ENCODE measurements at places on chromosomes 16 and 17.

DNA sequence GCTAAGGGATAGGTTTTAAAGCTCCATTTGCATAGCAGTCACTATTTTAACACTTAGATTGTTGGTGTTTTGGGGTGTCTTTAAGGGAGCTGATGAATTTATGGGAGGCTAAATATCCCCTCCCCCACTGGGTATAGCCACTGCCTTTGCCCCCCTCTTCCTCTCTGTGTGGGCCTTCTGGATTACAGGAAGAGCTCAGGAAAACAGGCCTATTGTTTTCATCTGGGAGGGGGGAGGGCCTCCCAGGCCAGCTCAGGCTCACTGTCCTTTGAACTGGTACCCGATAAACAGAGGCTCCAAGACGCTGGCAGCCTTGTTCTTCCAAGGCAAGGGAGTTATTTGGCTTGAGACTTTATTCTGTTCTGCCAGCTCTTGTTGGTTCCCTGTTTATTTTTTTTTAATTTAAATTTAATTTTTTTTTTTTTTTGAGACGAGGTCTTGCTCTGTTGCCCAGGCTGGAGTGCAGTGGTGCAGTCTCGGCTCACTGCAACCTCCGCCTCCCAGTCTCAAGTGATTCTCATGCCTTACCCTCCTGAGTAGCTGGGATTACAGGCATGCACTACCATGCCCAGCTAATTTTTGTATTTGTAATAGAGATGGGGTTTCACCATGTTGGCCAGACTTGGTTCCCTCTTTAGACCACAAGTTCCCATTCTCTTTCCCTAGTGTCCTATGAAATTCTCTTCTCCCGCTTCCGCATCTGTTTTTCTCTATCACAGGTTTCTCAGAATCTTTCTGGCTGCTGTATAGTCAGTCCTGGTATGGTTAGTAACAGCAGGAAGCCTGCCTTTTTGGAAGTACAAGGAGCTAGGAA is 25.1 kb downstream of the MINK1 start:
- DNase-seq = no peak

DNA sequence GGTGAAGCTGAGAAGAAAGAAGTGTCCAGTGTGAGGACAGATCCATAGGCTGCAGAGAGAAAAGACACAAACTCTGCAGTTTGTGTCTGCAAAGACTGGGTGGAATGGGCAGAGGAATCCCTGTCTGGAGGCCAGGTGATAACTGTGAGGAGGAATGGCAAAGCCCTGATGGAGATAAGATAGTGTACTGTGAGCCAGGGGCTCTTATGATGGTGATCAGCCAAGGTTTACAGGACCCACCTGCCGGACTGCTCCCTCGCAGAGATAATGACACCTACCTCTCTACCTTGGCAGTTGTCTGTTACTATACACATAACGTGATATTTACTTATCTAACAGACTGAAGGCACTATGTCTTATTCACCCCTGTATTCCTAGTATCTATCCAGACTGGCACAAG is 92.6 kb upstream of the ASIC2 start:
- no peak for DNase-seq

GRCh38 chr16:27083861-27084261 is 17.1 kb downstream of the C16orf82 start:
- no peak for DNase-seq

DNA sequence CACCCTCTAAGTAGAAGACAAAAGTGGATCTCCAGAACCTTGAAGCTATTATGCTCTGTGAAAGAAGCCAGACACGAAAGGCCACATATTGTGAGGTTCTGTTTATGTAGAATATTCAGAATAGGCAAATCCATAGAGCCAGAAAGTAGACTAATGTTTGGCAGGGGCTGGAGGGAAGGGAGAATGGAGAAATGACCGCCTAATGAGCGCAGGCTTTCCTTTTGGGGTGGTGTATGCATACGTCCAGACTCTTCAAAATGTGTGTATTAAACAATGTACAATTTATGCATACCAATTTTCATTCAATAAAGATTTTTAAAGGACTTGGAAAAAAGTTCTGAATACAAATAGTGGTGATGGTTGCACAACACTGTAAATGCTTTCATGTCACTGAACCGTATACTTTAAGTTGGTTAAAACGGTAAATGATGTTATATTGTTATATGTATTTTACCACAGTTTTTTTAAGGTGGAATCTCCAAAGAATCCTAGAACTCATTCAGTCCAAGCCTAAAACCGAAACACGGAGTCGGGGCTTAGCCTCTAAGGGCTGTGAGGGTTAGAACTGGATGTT is 397.4 kb downstream of the SOX9 start:
- no peak for DNase-seq

DNA sequence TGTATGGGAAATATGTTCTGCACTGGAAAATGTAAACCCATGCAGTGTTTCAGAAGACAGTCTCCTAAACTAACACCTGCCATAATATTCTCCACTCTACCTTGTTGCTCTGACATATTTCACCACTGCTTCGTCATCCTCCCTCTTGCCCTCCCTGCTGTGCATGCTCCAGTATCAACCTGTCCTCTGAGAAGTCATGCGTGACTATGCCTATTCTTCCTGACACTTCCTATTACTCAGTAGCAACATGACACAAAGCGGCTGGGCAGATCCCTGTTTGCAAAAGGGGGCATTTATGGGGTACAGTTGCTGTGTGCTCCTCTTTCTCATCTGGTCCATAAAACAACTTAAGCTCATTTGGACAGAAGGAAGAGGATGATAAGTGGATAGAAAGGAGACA is 805.6 kb upstream of the EEF2KMT start:
- DNase-seq = no peak

- DNase-seq = no peak
Measured at GRCh38 chr17:9402590-9403199, 172.9 kb downstream of the STX8 start.

- DNase-seq = no peak
Measured at GRCh38 chr16:84531671-84532111, 27.2 kb upstream of the MEAK7 start.

GRCh38 chr16:50692999-50693781 is at the start of gene NOD2:
TSS of gene NOD2 (plus strand) at chr16:50693606. CDS start at chr16:50699496, 5,890 bp downstream.
- no peak for DNase-seq

- DNase-seq = no peak
Measured at GRCh38 chr16:87627542-87628245, 25.4 kb downstream of the JPH3 start.

GRCh38 chr17:4558347-4558971 is 1.9 kb downstream of the GGT6 start:
- DNase-seq = no peak

- DNase-seq = no peak
Measured at GRCh38 chr16:21235199-21235585, 1.7 kb downstream of the ANKS4B start.

DNA sequence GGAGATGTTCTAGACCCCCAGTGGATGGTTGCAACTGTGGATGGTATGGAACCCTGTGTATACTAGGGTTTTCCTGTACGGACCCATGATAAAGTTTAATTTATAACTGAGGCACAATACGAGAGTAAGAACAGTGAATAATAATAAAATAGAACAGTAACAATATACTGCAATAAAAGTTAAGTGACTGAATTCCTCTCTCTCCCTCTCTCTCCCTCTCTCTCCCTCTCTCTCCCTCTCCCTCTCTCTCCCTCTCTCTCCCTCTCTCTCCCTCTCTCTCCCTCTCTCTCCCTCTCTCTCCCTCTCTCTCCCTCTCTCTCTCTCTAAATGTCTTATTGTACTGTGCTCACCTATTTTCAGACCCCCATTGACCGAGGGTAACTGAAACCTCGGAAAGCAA is 291.0 kb downstream of the IRF8 start:
- DNase-seq = no peak

DNA sequence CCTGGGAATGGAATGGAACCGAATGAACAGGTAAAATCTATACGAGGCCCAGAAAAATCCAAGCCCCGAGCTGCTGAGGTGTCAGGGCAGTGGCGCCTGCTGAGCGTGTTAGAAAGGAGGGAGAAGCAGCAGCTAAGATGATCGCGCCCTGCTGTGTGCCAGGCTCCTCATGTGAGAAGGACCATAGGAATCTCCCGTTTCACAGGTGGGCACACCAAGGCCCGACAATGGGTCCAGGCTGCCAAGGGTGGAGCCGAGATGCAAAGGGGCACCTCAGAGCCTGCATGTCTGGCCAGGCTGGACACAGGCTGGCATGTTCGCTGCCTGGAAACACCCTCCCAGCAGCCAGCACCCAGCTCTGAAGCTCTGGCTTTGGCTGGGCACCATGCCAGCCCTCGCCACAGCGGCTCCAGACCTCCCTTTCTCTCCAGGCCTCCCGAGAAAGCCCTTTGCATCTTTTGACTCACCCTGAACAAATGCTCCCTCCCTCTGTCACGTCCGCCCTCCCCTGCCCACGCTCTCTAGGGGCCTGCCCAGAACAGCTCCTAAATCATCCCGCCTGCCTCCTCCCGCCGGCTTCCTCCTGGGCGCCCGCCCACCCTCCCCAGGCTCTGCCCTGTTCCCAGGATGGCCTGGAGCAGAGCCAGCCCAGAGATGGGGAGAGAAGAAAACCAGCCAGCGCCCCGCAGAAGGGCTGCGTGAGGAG is 217.8 kb upstream of the GSE1 start:
- peak; percentile 85 for DNase-seq

- DNase-seq = no peak
Measured at GRCh38 chr16:74769586-74770190, 4.9 kb downstream of the FA2H start.

DNA sequence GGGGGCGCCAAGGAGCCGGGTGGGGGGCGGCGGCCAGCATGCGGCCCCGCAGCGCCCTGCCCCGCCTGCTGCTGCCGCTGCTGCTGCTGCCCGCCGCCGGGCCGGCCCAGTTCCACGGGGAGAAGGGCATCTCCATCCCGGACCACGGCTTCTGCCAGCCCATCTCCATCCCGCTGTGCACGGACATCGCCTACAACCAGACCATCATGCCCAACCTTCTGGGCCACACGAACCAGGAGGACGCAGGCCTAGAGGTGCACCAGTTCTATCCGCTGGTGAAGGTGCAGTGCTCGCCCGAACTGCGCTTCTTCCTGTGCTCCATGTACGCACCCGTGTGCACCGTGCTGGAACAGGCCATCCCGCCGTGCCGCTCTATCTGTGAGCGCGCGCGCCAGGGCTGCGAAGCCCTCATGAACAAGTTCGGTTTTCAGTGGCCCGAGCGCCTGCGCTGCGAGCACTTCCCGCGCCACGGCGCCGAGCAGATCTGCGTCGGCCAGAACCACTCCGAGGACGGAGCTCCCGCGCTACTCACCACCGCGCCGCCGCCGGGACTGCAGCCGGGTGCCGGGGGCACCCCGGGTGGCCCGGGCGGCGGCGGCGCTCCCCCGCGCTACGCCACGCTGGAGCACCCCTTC is 484 bp downstream of the FZD2 start:
- DNase-seq = no peak

DNA sequence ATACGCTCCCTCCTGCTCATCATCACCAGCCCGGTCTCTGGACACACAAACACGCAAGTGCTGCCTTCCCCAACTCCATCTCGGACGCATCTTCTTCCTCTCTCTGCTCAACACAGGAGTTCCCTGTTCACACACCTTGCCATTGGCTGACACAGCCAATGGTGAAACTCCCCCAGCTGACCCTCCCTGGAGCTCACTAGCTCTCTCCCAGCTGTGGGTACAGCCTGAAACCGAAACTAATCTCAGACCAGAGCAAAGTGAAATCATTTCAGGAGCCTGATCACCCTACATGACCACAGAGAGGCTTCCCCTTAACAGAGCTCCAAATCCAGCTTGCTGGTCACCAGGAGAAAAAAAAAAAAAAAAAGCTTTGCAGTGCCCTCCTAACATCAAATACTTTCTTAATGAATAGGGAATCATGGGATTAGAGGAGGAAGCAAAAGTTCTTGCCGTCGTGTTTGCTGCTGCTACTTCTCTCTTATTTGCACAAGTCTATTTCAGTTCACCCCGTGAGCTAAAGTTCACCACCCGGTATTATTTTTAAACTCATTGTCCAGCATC is 8.3 kb downstream of the CUEDC1 start:
- no peak for DNase-seq

- DNase-seq = no peak
Measured at GRCh38 chr16:3095869-3096268, 3.2 kb downstream of the ZSCAN10 start.

Data from thoracic aorta (tissue), 2 donors.